Activated CD4-positive, alpha-beta memory T cell treated with anti-CD3 and anti-CD28 coated beads, Interleukin-2, amount 10 ng/mL, durations not matched to agents 7 days and 5 days (primary cell): ENCODE measurements at places on chromosomes 12 and 14. TPM values are rescaled to one million over a fixed set of nuclear protein-coding genes. Genes with fewer than 3 reads are reported as not detected.

- H3K36me3 ChIP-seq, result peaks cover 13% of the 10 kb centered on the region
- H3K4me1 ChIP-seq, result peaks cover 62% of the 10 kb centered on the region
Measured at GRCh38 chr14:89429199-89430181, 12.5 kb upstream of the FOXN3 start.

The HOXC9 gene
- not detected for total RNA-seq

The GPD1 gene
- 0.28 TPM for total RNA-seq

The BICDL1 gene
- 44.6 TPM for total RNA-seq

The LMNTD1 gene
- total RNA-seq, result not detected

The ACVRL1 gene
- not detected for total RNA-seq

- peaks cover 65% of the 10 kb centered on the region for H3K36me3 ChIP-seq
- H3K27ac ChIP-seq, result peak overlapping the region; percentile 92
- H3K4me3 ChIP-seq, result peak overlapping the region; percentile 3
- DNase-seq, result peak; percentile 84
Measured at GRCh38 chr12:49763006-49763591, 21.7 kb downstream of the TMBIM6 start.

The SPX gene
- total RNA-seq, result 1.1 TPM

DNA sequence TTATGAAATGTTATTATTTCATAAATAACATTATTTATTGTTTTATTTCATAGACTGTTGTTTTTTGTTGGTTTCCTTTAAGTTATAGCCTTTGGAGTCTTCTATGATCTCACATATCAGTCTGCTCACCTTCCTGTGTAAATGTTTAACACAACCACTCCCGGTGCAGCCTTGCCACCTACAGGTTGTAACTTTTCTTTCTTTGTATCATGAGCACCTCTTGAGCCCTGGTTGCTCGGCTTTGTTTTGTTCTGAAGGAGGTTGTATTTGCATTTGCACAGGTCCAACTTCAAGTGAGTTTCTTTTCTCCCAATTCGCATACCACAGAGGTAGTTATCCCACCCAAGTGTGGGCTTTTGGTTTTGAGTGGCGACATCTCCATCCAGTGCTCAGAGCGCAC, 121.4 kb downstream of the SLC15A4 start:
- no peaks in the 10 kb centered on the region for H3K4me1 ChIP-seq
- no peak for DNase-seq
- H3K4me3 ChIP-seq, result no peak overlapping the region
- no peak overlapping the region for H3K27ac ChIP-seq

The RNASE2 gene
- not detected for total RNA-seq

- H3K27ac ChIP-seq, result no peak overlapping the region
- H3K27me3 ChIP-seq, result peaks cover 9% of the 10 kb centered on the region
- H3K4me3 ChIP-seq, result no peak overlapping the region
- no peak for DNase-seq
- H3K4me1 ChIP-seq, result no peaks in the 10 kb centered on the region
- no peaks in the 10 kb centered on the region for H3K36me3 ChIP-seq
Measured at GRCh38 chr14:36264107-36264506, 56.3 kb downstream of the MBIP start.

The SYT10 gene
- total RNA-seq, result not detected

DNA sequence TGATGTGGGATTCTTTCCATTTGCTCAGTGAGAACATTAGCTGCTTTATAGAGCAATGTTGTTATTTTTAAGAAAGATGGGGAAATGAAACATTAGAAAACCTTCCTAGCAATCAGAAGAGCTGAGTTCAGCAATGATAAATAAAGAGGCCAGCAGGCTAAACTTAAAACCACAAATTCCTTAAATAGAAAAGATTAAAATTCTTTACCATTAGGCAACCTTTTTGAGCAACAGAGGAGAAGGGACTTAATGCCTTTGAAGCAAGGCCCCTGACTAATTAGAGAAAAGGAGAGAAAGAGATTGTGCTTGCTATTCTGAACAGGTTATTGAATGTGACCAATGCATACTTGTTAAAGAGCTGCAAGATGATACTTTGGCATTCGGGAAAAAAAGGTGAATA, 160.8 kb upstream of the LMO3 start:
- no peaks in the 10 kb centered on the region for H3K36me3 ChIP-seq
- DNase-seq, result no peak
- no peak overlapping the region for H3K27ac ChIP-seq
- H3K27me3 ChIP-seq, result no peaks in the 10 kb centered on the region

DNA sequence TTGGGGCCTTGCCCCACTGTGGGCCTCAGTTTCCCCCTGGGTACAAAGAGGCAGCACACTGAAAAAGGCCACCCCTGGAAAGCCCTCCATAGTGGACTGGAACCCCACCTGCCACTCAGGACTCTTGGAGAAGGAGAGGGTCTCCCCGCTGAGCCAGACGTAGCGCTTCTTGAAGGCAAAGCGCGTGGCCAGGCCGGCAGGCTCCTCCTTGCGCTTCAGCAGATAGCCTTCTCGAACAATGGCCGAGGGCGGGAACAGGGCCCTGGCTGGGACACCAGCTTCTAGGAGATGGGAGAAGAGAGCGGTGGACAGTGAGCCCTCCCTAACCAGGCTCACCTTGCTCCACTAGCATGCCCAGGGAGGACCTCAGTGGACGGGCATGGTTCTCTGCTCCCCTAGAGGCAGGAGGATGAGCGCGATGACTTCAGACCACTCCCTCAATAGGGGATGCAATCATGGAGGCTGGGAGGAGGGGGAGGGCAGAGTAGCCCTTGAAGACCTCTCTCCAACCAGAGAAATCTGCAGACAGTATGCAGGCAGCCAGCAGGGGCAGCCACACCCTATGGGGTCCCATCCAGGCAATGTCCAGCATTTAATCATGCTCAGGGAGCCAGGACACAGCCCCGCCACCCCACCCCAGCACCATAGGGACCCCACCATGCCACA, 29.8 kb downstream of the RASAL1 start:
- peaks cover 12% of the 10 kb centered on the region for H3K4me1 ChIP-seq
- no peak for DNase-seq
- H3K27ac ChIP-seq, result no peak overlapping the region
- H3K36me3 ChIP-seq, result no peaks in the 10 kb centered on the region
- peaks cover 7% of the 10 kb centered on the region for H3K27me3 ChIP-seq
- H3K4me3 ChIP-seq, result no peak overlapping the region

DNA sequence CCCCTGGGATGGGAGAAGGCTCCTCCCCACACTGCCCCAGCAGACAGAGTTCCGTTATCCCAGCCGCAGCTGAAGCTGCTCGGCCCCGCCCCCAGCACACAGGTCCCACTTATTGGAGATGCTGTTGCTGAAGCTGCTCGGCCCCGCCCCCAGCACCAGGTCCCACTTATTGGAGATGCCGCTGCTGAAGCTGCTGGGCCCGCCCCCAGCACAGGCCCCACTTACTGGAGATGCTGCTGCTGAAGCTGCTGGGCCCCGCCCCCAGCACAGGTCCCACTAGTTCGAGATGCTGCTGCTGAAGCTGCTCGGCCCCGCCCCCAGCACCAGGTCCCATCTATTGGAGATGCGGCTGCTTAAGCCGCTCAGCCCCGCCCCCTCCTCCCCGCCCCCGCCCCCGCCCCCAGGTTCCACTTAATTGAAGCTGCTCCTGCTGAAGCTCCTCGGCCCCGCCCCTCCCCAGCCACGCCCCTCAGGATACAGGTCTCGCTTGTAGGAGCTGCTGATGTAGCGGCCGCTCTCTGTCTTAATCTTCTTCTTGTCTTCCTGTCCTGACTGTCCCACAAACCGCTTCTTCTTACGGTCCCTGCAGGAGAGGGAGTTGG, 12.0 kb downstream of the CFAP73 start:
- H3K4me1 ChIP-seq, result no peaks in the 10 kb centered on the region
- H3K27me3 ChIP-seq, result no peaks in the 10 kb centered on the region
- peaks cover 55% of the 10 kb centered on the region for H3K36me3 ChIP-seq

- no peak overlapping the region for H3K4me3 ChIP-seq
- peaks cover 19% of the 10 kb centered on the region for H3K4me1 ChIP-seq
- DNase-seq, result no peak
Measured at GRCh38 chr12:75717902-75718301, 206.5 kb upstream of the KRR1 start.

DNA sequence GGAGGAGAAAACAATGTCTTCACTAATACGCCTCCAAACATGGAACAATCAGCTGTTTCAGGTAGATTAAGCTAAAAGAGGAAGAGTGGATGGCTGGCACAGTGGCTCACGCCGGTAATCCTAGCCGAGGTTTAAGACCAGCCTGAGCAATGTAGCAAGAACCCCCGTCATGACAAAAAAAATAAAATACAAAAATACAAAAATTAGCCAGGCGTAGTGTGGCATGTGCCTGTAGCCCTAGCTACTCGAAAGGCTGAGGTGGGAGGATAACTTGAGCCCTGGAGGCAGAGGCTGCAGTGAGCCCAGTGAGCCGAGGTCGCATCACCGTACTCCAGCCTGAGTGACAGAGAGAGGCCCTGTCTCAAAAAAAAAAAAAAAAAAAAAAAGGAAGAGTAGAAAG, 1.2 kb upstream of the MED13L start:
- peak overlapping the region; percentile 74 for H3K27ac ChIP-seq
- H3K27me3 ChIP-seq, result peaks cover 8% of the 10 kb centered on the region
- no peaks in the 10 kb centered on the region for H3K36me3 ChIP-seq
- no peak for DNase-seq
- peak overlapping the region; percentile 79 for H3K4me3 ChIP-seq

DNA sequence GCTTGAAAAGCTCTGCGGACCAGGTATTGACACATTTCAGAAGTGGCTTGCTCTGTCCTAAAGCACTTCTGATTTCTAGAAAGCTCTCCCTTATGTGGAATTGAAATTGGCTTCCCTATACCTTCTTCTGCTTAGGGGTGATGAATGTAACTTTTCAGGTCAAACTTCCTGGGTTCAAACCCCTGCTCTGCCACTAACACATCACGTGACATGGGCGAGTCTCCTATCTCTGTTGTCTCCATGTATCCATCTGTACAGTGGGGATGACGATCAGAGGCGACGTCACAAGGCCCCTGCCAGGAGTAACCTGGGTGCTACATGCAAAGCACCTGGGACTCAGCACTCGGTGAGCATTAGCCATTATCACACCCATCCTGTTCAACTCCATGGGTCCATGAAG, 73.7 kb upstream of the PIWIL1 start:
- H3K27me3 ChIP-seq, result no peaks in the 10 kb centered on the region
- H3K27ac ChIP-seq, result no peak overlapping the region
- no peak overlapping the region for H3K4me3 ChIP-seq
- no peak for DNase-seq

- no peaks in the 10 kb centered on the region for H3K4me1 ChIP-seq
- no peaks in the 10 kb centered on the region for H3K27me3 ChIP-seq
- H3K4me3 ChIP-seq, result no peak overlapping the region
- H3K36me3 ChIP-seq, result no peaks in the 10 kb centered on the region
Measured at GRCh38 chr12:127041985-127042625, 1224.9 kb upstream of the TMEM132C start.

GRCh38 chr14:105168496-105168978, at the start of gene JAG2:
Gene JAG2 (minus strand): TSS chr14:105168776. CDS start chr14:105168420, 356 bp downstream.
- H3K4me1 ChIP-seq, result peaks cover 16% of the 10 kb centered on the region
- peak; percentile 46 for DNase-seq
- H3K27me3 ChIP-seq, result peaks cover 22% of the 10 kb centered on the region
- no peaks in the 10 kb centered on the region for H3K36me3 ChIP-seq
- no peak within 1 kb of the TSS for H3K27ac ChIP-seq
- H3K4me3 ChIP-seq, result peak within 1 kb of the TSS; percentile 56

DNA sequence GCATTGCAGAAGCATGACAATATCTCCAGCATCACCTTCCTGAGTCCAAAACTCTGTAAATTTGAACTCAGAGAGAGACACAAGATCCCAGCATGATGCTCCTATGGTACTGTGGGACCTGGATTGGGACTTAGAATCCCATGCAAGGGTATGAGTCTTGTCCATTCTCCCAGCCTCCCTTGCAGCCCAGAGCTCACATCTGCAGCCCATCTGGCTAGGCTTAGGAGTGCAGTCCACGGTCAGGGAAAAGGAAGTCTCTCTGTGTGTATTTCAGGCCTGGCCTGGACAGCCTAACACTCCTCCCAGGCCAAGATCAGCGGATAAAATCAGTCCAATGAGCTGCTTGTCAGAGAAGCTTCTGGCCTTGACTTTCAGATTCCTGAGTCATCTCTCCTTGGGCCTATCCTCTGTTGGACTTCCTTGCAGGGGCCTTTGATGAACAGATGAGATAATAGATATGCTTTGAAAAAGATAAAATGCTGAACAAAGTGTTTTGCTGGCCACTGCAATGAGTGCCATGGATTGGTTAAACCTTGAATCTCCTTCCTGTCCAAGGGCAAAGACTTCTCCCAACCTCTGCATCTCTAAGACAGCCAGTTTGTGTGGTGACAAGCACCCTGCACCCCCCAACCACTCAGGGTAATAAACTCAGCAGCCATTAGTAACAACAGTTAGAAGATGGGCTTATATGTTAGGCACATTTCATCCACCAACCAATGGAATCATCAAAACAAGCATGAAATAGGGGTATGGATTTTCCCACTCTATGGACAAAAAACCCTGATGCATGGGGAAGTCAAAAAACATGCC, 412.8 kb upstream of the TBX3 start:
- H3K4me3 ChIP-seq, result no peak overlapping the region
- no peaks in the 10 kb centered on the region for H3K36me3 ChIP-seq
- DNase-seq, result no peak
- no peaks in the 10 kb centered on the region for H3K27me3 ChIP-seq

DNA sequence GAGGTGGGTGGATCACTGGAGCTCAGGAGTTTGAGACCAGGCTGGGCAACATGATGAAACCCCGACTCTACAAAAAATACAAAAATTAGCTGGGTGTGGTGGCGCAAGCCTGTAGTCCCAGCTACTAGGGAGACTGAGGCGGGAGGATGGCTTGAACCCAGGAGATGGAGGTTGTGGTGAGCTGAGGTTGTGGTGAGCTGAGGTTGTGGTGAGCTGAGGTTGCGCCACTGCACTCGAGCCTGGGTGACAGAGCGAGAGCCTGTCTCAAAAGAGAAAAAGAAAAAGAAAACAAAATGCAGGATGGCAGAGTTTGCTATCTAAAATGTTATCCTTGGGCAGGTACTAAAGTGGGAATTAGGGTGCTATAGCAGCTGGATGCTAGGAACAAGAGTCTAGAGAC, 10.8 kb upstream of the GPRC5A start:
- H3K4me3 ChIP-seq, result peak overlapping the region; percentile 15
- H3K36me3 ChIP-seq, result no peaks in the 10 kb centered on the region
- peaks cover 9% of the 10 kb centered on the region for H3K27me3 ChIP-seq

The PPP4R4 gene
- 4.9 TPM for total RNA-seq

The MAP3K12 gene
- 24.8 TPM for total RNA-seq

DNA sequence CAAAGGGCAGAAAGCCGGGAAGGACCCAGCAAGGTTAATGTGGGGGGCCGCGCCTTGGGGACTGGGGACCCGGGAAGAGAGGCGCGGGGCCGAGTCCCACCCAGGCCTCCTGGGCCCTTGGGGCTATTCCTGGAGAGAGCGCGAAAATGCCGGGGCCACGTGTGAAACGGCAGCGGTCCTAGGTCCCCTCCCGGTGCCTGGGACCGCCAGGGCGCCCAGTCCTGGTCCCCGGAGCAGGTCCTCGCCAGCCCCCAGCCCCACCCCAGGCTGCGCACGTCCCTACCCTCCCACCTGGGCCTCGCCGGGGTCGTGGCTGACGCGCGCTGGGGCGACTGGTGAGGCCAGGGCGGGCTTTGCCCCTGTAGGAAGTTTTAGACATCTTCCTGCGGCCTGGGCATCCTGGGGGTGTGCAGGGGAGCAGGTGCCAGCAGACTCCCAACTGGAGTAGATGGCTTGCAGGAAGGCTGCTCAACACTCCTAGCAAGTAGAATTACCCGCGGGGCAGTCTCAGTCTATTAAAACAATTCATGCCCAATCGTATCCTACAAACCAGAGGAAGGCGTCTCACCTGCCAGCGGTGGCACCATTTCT, 708 bp downstream of the FAR2 start:
- peaks cover 3% of the 10 kb centered on the region for H3K36me3 ChIP-seq
- H3K27ac ChIP-seq, result no peak overlapping the region
- H3K4me1 ChIP-seq, result peaks cover 40% of the 10 kb centered on the region
- peak; percentile 19 for DNase-seq
- H3K4me3 ChIP-seq, result peak overlapping the region; percentile 95
- H3K27me3 ChIP-seq, result peaks cover 13% of the 10 kb centered on the region

The CAPRIN2 gene
- total RNA-seq, result 15.6 TPM

The ACTN1 gene
- total RNA-seq, result 37.1 TPM
